ENCODE measurements at places on chromosomes 2 and 18. TPM values are rescaled to one million over a fixed set of nuclear protein-coding genes. Genes with fewer than 3 reads are reported as not detected.
A peak's percentile ranks its signal among the peaks of the same experiment; 100 is the strongest.

DNA sequence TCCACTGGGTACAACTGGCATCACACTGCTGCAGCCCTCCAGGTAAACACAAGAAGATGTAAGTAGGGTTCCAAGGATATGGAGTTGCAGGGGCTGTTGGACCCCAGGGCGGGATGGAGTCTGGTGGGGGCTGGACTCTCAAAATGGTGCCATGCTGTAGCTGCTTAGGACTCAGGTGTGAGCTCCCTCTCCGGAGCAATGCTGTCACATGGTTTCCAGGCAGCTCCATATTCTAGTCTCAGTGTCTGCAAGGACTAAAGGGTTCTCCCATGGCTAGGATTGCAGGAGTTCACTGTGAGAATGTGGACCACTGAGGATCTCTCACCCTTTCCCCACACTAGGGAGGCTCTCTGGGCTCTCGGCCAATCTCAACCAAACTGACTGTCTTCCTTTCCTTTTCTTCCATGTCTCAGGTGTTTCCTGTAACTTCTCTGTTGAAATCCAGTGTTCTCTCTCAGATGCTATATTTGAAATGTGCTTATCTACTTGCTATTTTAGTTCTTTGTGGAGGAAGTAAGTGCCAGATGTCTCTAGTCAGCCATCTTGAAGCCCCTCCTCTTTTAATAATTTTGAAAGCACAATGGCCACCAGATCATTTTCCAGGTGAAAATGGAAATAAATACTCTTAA is 57.6 kb downstream of the CCNT2 start:
- no peak for DNase-seq

Gene ACTR3
- total RNA-seq = 323 TPM

Gene POU3F3
- not detected for total RNA-seq

GRCh38 chr2:151423760-151424159 is 14.1 kb downstream of the RIF1 start:
- peak; percentile 54 for DNase-seq

- no peak for DNase-seq
Observed at GRCh38 chr2:205954707-205955106, 131.3 kb downstream of the INO80D start.

GRCh38 chr2:149160701-149161217 is 122.3 kb downstream of the LYPD6B start:
- DNase-seq = peak; percentile 22

DNA sequence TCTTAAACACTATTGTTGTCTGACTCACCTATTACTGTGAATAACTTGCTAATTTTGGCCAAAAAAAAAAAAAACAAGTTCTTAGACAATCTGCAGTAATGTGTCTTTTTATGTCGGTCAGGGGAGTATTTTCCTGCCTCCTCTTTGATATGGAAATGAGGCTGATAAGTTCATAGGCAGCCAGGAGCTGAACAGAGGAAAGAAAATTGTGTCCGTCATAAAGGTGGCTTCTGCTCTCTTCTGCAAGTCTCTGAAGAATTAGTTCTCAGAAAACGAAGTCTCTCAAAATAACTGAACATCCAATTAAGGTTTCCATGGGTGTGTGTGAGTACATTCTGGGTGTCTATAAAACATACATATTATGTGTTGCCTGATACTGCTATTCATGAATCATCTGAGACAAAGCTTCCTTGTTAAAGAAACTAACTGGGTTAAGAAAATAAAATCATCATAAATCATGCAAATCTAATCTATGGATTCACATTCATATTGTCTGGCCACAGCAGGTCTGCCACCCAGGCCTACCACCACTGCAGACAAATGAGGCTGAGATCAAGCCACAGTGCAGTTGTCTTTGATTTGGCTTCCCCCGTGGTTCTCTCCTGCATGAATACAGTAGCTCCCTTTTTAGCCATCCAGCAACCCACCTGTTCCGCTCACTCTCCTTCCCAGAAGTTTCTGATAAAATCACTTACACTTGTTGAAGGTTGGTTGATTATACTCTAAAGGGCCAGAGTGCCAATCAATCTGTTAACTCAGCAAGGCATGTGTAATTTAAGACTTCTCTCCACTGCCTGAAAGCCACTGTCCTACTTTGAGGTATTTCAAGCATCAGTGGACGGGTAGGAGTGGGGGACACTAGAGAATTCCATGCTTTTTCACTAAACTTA is 19.4 kb upstream of the SP5 start:
- no peak for DNase-seq

Data from fibroblast of villous mesenchyme (primary cell).